Stimulated activated CD8-positive, alpha-beta memory T cell treated with anti-CD3 and anti-CD28 coated beads, Interleukin-7, amount 100 ng/mL, for 48 hours (primary cell): ENCODE measurements at places on chromosomes 5 and 9.

DNA sequence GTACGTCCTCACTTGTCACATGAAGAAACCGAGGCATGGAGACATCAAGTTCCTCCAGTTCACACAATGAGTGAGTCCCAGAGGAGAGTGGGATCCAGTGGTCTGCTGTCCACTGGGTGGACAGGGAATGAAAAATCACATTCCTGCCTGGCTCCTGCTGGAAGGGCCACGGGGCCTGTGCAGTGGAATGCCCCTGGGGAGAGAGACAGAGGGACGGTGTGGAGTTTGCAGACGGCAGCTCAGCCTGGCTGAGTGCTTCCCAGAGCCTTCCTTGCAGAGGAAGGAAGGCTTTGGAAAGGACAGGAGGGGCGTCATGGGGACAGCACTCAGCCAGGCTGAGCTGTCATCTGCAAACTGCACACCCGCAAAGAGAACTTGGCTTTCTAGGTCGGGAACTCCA, 74.7 kb downstream of the COL27A1 start:
- no peak for DNase-seq

DNA sequence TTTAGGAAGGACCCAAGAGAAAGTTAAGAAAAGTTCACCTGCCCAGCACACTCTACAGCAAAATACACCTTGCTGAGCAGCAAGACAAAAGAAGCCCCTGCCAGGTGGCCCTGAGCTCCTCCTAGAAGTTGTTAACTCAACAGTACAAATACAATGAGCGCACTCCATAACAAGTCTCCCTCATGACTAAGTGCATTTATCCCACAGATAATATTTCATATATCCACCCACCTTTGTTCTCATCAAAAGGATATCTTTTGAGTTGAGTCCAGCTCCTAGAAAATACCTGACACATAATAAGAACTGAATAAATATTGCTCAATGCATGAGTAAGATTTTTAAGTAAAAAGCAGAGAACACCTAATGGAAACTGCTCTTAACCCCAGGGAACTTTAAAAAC, 73.3 kb downstream of the ABCA1 start:
- DNase-seq = no peak

- DNase-seq = peak; percentile 20
These were observed 724 bp downstream of the TCERG1 start for GRCh38 chr5:146447734-146448380.

DNA sequence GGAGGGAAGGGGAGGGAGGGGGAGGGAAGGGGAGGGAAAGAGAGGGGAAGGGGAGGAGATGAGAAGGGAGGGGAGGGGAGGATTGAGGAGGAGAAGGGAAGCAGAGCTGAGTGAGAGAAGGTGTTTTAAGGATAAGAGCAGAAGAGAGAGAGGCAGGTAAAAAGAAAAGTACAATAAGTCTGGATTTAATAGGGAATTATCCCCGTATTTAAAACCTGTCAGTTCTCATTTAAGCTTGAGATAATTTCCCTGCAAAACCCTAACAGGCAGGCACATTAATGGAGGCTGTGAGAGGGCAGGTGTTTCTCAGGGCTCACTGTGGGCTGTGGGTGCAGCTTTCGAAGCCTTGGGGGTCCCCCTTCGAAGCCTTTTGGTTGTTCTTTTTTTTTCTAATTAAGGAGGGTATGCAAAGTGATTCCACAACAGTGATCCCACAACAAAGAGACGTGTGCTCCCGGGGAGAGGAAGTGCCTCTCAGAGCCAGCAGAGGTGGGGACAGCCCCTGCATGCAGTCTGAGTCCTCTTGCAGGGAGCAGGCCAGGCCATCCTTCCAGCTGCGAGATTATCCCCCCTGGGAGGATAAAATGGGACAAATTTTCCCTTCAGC, 317.9 kb upstream of the IRX1 start:
- no peak for DNase-seq

GRCh38 chr5:143793249-143793648, 18.7 kb upstream of the HMHB1 start:
- DNase-seq = no peak

- DNase-seq = no peak
These were observed 1.8 kb upstream of the ZNF354A start for GRCh38 chr5:178732281-178732680.

GRCh38 chr5:173963867-173964441, 25.0 kb upstream of the C5orf47 start:
- no peak for DNase-seq

GRCh38 chr5:147853372-147853987, 22.0 kb upstream of the SPINK1 start:
- DNase-seq = no peak

DNA sequence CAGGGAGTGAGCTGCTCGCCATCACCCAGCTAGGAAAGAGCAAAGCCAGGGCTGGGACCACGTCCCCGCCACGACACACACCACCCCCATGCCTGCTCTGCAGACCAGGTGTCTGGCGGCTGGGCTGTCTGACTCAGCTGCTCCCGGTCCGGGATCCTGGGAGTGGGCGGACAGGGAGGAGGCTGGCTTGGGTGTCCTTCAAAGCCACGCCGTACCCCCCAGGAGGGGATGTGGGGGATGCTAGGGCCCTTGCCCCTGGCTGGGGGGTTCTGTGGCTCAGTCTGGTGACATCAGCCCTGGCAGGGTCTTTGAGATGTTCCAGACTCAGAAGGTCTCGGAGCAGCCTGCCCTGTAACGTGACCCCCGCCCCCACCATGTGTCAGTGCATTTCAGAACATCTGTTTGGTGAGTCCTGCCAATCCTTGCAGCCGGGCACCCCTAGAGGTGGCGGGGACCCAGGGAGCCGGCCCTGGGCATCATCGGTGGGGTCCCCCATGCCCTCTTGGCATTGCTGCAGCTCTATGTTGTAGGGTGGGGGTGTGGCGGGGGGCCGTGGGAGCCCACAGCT, 62.3 kb downstream of the HMCN2 start:
- no peak for DNase-seq

DNA sequence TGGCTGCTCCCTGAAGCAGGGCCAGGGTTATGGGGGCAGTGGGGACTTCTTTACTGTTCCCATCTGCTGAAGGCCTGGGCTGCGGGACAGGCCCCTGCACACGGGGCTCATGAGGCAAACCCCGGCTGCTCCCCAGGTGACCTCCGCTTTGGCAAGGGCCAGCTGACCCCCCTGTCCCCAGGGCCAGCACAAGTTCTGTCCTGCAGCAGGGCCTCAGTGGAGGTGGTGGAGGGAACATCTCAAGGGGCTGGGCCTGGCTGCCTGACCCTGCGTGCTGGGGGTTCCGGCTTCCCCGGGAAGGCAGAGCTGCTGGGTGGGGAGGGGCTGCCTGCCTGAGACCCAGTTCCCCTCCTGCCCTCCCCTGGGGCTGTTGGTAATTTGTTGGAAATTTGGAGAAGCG, 67.4 kb upstream of the RNU6ATAC start:
- no peak for DNase-seq

DNA sequence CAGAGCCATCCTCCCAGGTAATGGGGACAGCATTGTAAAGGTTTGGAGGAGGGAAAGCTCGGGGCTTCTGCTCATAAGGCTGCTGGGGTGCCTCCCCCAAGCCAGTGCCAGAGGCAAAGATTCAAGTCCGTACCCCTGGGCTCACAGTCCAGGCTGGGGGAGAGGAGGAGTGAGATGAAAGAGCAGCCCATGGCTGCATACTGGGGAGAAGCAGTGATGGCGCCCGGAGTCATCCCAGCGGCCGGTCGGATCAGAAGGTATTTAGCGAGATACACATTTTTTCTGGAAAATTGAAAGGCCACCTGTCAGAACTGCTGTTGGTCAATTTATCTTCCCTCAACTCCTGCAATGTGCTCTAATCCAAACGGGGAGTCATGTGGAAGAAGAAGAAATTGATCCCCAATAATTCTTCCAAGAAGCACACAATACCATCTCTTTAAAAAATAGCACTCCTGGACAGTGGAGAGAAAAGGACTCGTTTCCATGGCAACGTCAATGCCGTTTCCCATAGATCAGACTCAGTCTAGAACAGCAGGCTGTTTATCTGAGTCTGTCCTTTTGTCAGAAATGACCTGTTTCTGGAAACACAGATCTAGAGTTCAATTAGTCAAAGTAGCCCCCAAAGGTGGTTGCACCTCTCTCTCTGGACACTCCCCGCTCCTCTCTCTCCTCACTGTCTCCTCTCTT, 65.9 kb downstream of the NSG2 start:
- DNase-seq = no peak

DNA sequence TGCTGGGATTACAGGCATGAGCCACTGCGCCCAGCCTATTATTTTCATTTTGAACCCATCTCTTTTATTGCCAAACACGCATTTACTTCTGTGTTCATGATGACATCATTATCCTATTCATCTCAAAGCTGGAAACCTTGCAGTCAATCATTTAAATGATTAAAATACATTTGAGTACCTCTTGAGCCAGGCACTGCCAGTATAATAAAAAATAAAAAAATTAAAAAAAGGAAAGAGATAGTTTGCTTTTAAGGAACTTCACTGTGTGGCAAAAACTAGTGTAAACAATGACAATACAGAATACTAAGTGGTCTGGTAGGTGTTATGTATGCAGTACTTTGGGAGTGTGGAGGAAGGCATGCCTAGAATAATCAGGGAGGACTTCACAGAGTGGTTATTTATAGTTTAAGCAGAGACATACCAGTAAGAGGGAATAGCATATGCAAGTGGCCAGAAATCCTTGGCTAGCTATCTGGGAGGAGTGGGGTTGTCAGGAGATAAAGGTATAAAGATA, 8.6 kb downstream of the NSD1 start:
- DNase-seq = no peak

DNA sequence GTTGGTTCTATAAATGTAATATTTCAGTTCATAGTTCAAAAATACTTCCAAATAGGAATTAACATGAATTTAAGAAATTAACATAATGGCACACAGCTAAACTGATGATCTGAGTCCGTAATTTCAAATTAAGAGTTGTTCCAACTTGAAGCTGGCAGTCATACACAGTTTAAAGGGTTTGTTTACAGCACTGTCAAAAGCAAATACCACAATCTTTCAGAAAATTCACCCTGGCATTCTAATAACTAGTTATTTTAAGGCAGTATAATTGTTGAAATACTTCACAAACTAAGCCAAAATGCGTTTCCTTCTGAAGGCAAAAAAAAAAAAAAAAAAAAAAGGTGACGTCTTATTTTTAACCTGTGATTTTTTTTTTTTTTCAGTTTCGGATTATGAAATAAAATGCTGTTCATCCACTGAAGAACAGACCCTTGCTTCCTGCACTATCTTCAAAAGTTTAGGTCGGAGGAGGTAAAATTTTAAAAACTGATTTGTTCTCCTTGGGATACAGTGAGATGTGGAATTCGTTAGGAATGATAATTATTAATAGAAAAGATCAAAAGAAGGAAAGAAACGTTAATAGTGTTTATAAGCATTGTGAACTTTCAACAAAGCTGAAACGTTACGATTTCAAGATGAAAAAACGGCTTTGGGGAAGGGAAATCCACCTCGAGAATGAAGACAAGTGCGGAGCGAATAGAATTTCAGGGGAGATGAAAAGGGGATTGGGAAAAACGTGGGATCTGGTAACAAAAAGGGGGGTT, 850 bp downstream of the IL6ST start:
- DNase-seq = no peak

DNA sequence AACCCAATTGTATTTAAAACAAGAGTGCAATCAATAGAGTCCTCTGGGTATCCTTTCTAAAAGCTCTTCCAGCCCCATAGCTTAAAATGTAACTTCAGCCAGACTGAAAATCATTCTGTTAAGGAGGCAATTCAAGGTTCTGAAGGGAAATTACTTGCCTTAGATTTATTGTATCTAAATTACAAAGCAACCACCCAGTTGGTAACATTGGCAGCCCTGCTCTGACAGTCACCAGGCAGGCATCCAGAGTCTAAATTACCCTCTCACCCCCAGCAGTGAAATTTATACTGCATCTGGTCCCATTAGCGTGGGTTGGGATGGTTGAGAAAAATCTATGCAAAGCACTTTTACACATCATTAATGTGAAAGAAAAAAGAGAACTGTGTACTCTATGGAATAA, 514.7 kb downstream of the MTRR start:
- DNase-seq = no peak

DNA sequence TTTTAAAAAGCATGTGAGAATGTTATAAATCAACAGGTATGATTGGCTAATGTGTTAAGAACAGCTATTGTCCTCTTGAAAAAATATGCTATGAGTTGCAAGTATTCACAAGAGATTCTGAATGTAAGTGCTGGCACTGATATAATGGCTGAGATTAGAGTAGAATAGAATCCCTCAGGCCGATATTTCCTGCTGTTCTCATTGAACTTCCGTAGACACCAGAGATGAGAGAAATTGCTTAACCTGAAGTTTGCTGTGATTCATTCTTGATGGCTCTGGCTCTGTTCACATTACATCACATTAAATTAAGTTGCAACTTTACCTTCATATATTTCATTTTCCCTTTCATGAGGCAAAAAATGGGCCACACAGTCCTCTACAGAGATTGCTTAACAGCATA, 114.5 kb downstream of the BAAT start:
- DNase-seq = no peak

- DNase-seq = no peak
These were observed 50.0 kb upstream of the SH3GL2 start for GRCh38 chr9:17528859-17529258.

DNA sequence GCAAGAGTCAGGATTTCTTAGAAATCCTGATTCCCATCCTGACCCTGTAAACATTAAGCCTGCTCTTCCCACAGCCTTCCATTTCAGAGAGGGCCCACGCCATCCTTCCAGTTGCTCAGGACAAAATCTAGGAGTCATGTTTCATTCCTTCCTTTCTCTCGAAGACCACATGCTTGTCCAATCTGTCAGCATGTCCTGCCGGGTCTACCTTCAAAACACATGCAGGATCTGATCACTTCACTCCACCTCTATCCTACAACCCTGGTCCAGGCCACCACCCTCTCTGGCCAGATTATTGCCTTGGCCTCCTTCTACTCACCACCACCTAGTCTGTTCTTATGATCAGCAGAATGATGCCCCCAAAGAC, 79.8 kb downstream of the C5orf15 start:
- no peak for DNase-seq
